ENCODE measurements at places on chromosomes 4 and X.

- DNase-seq = no peak
Observed at GRCh38 chr4:7747062-7747385, 192.6 kb downstream of the AFAP1 start.

DNA sequence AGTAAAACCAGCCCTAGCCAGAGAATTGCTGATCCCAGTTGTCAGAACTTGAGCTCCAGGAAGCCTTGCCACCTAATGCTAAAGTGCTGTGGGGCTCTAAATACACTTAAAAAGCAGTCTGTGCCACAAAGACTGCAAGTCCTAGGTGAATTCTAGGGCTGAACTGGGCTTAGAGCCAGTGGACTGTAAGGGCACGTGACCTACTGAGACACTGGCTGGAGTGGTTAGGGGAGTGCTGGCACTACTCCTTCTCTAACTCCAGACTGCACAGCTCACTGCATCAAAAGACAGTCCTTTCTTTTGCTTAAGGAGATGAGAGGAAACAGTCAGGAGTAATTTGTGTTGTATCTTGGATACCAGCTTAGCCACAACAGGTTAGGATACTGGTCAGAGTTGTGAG is 1240.2 kb downstream of the FAM133A start:
- DNase-seq = no peak

DNA sequence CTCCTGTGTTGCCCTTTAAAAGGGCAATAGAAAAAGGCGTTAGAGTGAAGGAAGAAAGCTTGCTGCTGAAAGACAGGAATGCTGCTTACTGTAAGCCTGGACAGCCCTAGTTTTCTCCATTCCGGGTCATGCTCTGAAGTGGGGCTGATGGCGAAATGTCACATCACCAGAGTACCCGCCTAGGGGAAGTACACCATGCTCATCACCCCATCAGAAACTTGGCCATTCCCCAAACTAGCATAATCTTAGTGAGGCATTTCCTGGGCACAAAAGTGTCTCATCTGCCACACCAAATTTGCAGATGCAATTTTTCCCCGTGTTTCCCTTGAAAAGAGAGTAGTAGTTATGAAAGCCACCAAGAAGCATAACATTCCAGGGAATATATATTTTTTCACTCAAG is 47.8 kb upstream of the CAMK2D start:
- no peak for DNase-seq

DNA sequence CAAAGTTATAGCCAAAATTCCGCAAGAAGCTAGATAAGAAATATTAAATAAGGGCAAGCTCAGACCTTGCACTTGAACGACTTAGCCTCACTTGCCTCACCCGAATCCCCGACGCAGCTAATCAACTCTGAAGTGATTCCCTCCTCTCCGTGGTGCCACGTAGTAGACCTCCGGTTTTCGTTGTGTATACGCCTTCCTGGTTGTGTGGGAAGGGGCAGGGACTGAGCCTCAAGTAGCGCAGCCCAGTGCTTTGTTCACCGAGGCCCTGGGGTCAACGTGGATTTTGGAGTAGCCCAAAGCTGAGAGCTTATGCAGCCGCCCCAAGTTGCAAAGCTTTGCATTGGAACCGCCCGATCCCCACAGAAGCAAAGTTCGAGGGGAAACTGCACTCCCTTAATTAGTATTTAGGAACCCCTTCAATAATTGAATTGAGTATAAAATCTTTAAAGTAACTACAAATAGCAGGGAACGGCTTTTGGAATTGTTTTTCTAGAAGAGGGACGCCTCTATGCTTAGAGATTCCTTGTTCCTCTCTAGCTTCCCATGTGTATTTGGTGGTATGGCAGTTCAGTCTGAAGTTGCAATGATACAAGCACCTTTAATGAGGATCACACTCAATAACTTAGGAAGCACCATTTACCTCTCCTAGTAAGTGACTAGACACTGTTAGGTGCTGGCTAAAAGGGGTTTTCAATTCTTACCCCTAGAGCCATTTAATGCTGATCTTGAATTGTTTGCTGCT is 55.7 kb downstream of the LINC00632 start:
- no peak for DNase-seq

Data from NT2/D1 (cell line).